ENCODE measurements at places on chromosomes 12 and 14.
A peak's percentile ranks its signal among the peaks of the same experiment; 100 is the strongest.

DNA sequence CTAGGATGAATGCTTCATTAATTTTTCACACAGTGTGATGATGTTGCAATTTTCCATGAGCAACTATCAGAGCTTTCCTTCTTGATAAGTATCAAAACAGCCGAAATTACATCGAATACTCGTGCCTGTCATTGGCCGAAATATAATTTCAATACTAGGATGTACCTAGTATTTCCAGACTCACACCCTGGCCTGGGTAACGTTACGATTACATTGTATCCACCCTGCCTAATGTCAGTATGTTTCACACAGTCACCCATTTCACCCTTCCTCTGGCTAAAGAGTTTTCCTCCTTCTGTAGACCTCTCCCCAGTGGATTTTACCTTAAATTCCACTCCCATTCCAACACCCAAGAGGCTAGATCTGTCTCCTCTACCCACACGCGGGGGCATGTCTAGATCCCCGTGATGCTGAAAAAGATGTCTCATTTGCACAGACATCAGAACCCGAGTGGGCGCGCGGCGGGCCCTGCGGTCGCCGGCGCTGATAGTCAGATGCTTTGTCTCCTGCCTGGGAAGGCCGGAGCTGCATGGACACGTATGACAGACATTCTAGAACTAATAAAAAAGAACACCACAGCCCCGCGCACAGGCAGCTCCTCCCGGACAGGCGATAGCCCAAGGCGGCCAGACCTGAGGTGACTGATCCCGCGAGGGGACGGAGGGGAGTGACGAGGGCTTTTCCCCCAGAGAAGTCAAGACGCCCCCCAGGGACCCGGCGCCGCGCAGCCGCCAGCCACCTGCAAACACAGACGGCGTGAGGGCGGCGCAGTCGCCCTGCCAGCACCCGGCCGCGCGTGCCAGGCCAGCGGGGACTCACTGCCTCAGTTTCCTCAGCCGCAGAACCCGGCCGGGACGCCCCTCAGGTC lies 723 bp downstream of the KIF21A start:
- no peak for DNase-seq

GRCh38 chr14:58805605-58806409 lies 168.0 kb downstream of the DACT1 start:
- no peak for DNase-seq

GRCh38 chr12:13981296-13981962 lies at the start of gene GRIN2B:
Gene GRIN2B, minus strand, starts transcription at chr12:13981602. Its CDS starts 115,394 bp downstream, at chr12:13866208.
- no peak for DNase-seq

GRCh38 chr14:88798156-88798555 lies 5.4 kb upstream of the EML5 start:
- no peak for DNase-seq

DNA sequence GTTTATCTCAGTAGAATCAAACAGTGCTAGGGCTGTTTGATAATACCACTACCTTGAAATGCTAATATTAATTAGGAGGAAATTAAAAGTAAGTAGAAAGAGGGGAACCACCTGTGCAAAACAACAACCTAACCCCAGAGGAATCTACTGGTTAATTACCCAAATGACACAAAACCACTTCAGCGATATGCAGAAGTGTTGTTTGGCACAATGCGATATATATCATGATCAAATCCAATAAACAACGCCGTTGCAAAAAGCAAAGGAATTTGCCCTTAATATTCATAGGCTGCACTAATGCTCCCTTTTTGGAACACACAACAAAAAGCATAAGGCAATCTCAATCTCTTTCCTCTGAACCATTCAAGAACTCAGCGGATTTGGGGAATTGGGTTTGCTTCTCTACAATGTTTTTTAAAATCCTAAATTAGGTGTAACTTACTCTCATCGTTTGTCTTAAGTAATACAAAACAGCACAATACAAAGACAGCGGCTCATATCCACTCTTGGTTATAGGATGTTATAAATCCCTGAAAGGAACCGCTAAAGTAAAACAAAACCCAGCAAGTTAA lies 1.5 kb downstream of the MAP4K5 start:
- DNase-seq = no peak

GRCh38 chr14:89485264-89485663 lies 68.2 kb upstream of the FOXN3 start:
- no peak for DNase-seq

- DNase-seq = no peak
Observed at GRCh38 chr14:61388173-61388975, 67.0 kb downstream of the PRKCH start.

- DNase-seq = no peak
Observed at GRCh38 chr12:38056701-38057689, 259.6 kb upstream of the ALG10B start.

GRCh38 chr12:106245767-106246166 lies 2.1 kb downstream of the CKAP4 start:
- no peak for DNase-seq

DNA sequence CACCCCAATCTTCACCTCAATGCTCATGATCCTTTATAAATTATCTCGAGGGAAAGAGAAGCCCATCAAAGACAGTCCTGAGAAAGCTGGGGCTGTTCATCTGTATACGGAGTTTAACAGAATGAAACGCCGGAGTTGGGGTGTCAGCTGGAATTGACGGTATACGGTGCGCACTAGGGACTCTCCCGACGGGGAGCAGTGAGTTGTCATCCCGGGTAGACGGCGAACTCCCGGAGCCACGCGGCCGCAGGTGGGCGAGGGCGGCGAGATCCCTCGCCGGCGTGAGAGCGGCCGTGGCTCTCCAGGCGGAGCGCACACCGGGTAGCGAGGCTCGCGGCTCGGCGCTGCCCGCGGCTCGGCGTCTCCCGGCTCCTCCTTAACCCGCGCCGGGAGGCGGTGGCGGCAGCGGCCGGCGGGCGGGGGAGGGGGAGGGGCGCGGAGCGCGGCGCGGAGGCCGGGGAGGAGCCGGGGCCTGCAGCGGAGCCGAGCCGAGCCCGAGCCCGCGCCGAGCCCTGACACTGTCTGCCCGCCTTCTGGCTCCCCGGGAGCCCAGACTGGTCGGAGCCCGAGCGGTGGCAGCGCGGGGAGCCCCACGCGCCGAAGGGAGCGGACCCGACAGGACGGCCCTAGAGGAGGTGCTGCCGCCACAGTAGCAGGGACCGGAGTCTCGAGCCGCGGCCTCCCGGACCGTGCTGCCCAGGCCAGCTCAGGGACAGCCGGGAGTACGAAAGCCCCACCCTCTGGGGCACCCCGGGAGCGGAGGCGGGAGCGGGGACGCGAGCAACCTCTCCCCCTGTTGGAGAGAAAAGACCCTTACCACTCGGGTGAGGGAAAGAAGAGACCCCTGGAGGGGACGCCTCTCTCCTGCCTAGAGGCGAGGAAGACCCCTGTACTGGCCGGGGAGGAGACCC lies at the start of gene FOXJ2:
Gene FOXJ2 (plus strand): TSS at position 475 of the 911 bp plus-strand sequence. CDS start 7,117 bp downstream, outside the sequence.
- peak; percentile 52 for DNase-seq

- DNase-seq = no peak
Observed at GRCh38 chr12:98211909-98212695, 303.3 kb upstream of the TMPO start.

DNA sequence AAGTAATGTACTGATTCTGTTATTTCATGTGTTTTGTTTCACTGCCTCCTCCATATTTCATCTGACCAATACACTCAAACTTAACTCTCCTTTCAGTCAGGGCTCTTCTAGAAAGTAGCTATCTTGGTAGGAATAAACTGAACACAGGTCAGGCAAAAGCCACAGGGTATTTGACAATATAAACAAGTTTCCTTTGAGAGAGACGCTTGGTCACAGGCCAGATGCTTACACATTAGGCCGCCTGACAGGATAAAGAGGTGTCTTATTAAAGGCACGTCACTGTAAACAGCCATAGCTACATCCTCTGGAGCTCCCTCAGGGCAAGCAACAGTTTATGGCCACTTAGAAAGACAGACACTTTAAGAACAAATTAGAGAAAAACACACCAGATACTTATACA lies 607.5 kb downstream of the SLC6A15 start:
- no peak for DNase-seq

DNA sequence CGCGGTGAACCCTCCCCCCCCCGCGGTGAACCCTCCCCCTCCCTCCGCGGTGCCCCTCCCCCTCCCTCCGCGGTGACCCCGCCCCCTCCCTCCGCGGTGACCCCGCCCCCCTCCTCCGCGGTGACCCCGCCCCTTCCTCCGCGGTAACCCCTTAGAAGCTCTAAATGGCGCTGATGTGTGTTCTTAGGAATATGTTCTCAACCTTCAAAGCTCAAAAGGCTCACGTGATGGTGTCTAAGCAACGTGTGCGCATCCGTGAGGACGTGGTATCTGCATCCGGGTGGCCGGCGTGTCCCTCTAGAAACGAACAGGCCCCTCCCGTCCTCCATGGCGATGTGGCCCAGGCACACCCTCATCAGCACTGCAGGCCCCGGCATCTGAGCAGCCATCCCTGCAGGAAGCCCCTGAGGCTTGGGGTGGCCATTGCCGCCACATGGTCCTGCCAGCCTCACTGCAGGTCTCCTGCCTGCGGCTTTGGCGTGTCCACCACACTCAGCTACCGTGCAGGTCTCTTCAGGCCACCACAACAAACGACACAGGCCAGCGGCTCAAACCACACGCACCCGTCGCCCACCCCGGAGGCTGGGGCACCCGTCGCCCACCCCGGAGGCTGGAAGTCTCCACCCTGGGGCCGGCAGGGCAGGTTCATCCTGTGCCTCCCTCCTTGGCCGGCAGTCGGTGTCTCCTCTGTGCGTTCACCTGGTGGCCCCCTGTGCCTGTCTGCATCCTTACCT lies 14.5 kb upstream of the FBRSL1 start:
- no peak for DNase-seq

GRCh38 chr12:69254046-69254445 lies 14.7 kb downstream of the CPSF6 start:
- no peak for DNase-seq

GRCh38 chr12:130655881-130656280 lies 60.2 kb downstream of the RIMBP2 start:
- DNase-seq = no peak

GRCh38 chr12:51383269-51383905 lies 7.8 kb downstream of the GALNT6 start:
- no peak for DNase-seq

All from HuH-7.5 (cell line).